NCI-H446 treated with DMSO at 0.1 percent for 48 hours (cell line): ENCODE measurements at places on chromosomes 4 and X.

GRCh38 chr4:182975806-182976205, 58.6 kb upstream of the DCTD start:
- no peak for DNase-seq

DNA sequence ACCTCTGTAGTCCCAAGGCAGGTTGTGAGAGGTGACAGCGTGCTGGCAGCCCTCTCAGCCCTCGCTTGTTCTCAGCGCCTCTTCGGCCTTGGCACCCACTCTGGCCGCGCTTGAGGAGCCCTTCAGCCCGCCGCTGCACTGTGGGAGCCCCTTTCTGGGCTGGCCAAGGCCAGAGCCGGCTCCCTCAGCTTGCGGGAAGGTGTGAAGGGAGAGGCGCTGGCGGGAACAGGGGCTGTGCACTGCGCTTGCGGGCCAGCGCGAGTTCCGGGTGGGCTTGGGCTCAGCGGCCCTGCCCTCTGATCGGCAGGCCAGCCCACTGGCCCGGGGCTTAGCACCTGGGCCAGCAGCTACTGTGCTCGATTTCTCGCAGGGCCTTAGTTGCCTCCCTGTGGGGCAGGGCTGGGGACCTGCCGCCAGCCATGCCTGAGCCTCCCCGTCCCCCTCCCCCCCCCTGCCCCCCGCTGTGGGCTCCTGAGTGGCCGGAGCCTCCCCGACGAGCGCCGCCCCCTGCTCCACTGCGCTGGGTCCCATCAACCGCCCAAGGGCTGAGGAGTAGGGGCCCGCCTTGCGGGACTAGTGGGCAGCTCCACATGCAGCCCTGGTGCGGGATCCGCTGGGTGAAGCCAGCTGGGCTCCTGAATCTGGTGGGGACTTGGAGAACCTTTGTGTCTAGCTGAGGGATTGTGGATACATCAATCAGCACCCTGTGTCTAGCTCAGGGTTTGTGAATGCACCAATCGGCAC, 347.6 kb downstream of the KLHL13 start:
- no peak for DNase-seq

DNA sequence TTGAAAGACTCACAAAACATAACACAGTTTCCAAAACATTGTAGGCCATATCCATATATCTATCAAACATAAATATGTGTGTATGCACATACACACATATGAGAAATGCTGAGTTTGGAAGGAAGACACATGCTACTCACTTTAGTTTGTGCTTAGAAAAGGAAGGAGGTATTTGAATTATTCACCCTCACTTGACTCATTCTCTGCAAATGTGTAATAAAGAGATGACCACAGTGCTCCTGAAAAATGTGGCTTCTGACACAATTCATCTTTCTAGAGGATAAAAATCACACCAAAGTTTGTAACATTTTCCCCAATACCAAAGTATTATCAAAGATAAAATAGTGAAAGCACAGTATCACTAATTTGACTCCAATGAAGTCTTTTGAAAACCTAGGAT, 950.1 kb downstream of the FAT4 start:
- DNase-seq = no peak

- DNase-seq = peak; percentile 78
These were observed 18.7 kb downstream of the FAM184B start for GRCh38 chr4:17762726-17763125.

GRCh38 chr4:182873726-182874125, 43.5 kb downstream of the DCTD start:
- no peak for DNase-seq

GRCh38 chr4:110589297-110589696, 33.6 kb downstream of the PITX2 start:
- DNase-seq = no peak

- DNase-seq = no peak
These were observed 46.0 kb upstream of the TMEM184C start for GRCh38 chr4:147571036-147571770.

DNA sequence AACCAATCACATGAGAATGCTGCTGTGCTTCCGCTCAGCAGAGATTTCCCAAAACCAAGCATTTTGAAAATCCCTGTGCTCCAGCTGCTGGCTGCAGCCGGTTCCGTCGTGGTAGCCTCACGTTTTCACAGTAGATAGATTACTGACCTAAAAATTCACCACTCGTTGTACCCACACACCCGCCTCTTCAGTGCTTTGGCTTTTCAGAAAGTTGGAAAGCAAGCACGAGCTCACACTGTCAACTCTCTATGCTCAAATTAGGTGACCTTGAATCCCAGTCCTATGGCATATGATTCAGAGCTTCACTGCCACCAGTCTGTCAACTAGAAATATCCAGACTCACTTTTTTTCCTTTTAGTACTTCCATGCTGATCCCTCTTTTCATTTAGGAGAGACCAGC, 168.9 kb downstream of the DCTD start:
- no peak for DNase-seq

- no peak for DNase-seq
These were observed 207.7 kb downstream of the RCHY1 start for GRCh38 chr4:75306506-75306905.

GRCh38 chr4:53558065-53558801, 33.1 kb downstream of the LNX1 start:
- peak; percentile 77 for DNase-seq

- no peak for DNase-seq
These were observed 1144.4 kb downstream of the NLGN4X start for GRCh38 chrX:5084279-5084678.

DNA sequence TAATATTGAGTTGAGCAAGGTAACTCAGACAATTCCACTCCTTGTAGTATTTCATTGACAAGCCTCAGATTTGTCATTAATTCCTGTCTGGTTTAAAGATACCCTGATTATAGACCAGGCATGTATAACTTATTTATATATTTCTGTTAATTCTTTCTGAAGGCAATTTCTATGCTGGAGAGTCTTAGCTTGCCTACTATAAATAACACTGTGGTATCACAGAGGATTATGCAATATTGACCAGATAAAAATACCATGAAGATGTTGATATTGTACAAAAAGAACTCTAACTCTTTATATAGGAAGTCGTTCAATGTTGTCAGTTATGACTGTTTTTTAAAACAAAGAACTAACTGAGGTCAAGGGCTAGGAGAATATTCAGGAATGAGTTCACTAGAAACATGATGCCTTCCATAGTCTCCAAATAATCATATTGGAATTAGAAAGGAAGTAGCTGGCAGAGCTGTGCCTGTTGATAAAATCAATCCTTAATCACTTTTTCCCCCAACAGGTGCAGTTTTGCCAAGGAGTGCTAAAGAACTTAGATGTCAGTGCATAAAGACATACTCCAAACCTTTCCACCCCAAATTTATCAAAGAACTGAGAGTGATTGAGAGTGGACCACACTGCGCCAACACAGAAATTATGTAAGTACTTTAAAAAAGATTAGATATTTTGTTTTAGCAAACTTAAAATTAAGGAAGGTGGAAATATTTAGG, 821 bp downstream of the CXCL8 start:
- DNase-seq = no peak

GRCh38 chr4:138308356-138308755, 66.2 kb upstream of the SLC7A11 start:
- no peak for DNase-seq

GRCh38 chr4:25859429-25860148, 3.2 kb downstream of the SEL1L3 start:
- no peak for DNase-seq

GRCh38 chr4:121199742-121200561, 35.8 kb upstream of the TNIP3 start:
- DNase-seq = no peak

DNA sequence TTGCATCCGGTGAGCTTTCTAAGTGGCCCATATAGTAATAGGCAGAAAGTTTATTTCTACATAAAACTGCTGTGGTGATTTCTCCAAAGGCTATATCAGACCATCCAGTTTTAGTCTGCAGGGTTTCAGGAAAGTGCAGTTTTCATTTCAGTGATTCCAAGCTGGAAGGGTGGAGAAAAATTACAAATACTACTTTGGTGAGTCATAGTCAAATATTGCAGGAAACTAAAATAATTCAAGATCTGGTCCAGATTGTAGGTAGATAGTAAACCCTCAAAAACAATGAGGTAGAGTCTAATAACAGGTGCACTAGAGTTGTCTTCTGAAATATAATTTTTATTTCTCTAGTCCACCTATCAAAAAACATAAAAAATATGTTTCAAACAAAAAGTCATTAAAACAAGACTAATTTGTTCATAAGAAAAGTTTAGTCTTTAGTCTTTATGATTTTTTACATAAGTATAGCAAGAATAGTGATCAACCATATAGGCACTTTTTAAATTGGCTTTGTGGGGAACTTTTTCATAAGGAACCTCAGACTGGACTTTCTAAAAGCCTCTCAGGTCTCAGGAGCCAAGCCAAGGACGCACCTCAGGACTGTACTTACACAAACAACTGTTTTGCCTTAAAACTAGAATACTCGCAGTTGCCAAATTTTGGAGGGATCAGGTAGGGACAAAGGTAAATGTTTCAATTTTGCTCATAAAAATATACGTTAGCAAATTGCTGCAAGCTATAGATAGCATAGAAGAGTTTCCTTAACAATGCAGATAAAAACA, 101.8 kb upstream of the TLR3 start:
- DNase-seq = no peak

GRCh38 chr4:24625091-24625490, 40.7 kb upstream of the DHX15 start:
- no peak for DNase-seq

DNA sequence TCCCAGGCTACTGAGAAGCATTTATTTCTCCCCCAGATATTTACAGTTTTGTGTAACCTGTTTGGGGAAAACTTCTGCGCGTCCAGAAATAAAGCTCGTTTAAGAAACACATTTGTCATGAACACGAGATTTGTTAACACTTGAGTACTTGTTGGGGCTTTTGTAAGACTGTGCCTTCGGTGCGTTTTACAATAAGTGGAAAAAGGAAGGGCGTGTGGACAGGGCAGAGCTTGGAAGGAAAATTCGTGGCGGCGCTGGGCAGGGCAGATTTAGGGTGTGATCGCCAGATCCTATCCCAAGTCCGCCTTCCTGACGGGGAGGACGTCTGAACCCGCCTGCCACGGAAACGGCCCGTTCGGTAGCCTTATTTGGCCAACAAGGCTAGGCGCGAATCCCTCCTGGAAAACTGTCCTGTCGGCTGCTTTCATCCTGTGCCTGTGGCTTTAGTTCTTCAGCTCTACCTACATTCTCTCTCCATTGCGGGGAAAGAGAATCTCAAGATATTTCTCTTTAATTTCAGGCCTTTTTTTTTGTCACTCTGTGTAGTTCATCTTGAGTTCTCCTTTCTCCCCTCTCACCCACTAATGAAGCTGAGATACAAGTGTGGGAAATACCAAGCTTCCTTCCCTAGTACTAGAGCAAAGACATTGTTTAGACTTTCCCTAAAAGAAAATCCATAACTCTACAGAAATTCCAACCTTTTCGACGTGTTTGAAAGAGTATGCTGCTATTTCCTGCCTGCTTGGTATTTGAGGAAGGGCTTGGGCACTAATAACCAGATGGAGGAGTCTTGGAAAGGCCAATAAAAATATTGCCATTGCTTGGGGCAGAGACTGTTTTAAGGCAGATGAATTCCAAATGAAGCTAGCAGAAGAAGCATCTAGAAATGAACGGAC, 982 bp downstream of the PDLIM5 start:
- DNase-seq = peak; percentile 27

- DNase-seq = no peak
These were observed 17.6 kb upstream of the GK start for GRCh38 chrX:30635630-30636029.

- no peak for DNase-seq
These were observed 60.2 kb downstream of the MTMR1 start for GRCh38 chrX:150753357-150753756.

DNA sequence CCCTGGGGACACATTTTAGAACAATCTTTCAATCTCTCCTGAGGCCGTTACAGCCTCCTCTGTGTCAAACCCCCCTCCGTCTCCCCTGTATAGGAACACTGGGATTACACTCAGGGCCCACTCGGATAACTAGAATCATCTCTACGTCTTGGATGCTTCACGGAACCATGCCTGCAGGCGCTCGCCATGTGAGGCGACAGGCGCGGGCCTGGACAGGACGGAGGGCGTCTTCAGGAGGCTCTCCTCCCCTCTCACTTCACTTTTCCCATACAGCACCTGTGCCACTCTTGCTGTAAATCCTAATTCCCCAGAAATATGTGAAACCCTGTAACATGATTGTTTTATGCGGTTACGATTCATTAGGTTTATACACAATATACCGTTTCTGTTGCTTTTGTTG, 4.0 kb upstream of the IDUA start:
- DNase-seq = no peak

GRCh38 chrX:21657318-21658151, 595 bp downstream of the KLHL34 start:
- DNase-seq = no peak

DNA sequence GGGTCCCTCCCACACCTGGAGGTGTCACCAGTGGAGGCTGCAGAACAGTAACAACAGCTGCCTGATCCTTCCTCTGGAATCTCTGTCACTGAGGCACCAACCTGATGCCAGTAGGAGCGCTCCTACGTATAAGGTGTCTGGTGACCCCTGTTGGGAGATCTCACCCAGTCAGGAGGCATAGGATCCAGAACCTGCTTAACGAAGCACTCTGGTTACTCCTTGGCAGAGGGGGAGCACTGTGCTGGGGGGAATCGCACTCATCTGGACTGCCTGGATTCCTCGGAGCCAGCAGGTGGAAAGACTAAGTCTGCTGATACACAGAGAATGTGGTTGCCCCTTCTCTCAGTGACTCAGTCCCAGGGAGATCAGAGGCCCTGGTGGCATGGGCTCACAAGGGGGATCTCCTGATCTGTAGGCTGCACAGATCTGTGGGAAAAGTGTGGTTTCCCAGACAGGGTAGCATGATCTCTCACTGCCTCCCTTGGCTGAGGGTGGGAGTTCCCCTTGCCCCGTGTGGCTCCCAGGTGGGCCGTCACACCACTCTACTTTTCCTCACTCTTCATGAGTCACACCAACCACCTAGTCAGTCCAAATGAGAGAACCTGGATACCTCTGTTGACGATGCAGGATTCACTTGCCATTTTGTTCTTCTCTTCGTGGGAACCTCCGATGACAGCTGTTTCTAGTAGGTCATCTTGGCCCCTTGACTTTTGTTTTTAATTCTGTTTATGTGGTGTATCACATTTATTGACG, 305.9 kb downstream of the IDS start:
- no peak for DNase-seq

DNA sequence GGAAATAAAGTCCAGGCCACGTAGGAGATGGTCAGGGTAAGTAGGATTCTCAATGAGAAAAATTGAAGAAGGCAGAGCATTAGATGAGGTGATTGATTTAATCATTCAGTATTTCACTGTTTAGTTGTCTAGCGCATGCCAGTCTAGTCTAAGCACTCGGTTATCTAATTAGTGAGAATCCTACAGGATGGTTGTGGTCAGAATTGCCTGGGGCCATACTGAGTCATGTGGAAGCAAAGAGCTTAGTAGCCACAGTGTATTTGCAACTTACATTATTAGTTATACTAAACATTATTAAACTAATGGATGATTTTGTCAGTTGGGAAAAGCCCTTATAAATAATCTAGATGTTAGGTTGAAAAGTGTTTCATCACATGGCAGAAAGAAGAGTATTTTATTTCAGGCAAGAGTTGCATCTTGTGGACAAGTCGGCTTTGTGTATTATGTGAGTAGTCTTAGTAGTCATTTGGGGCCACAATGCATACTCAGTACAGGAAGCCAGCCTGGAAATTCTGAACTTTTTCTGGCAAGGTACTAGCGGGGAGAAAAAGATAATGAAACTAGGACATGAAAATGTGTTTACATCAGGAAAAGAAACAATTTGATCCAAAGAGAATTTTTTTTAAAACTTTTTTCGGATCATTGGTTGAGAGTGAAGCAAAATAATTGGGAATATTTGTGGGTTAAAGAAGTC, 31.9 kb downstream of the CPEB2 start:
- DNase-seq = no peak
